ENCODE measurements at places on chromosomes 13 and 19. TPM values are rescaled to one million over a fixed set of nuclear protein-coding genes. Genes with fewer than 3 reads are reported as not detected.
A peak's percentile ranks its signal among the peaks of the same experiment; 100 is the strongest.

Gene PNMA8B
- polyA plus RNA-seq: not detected

DNA sequence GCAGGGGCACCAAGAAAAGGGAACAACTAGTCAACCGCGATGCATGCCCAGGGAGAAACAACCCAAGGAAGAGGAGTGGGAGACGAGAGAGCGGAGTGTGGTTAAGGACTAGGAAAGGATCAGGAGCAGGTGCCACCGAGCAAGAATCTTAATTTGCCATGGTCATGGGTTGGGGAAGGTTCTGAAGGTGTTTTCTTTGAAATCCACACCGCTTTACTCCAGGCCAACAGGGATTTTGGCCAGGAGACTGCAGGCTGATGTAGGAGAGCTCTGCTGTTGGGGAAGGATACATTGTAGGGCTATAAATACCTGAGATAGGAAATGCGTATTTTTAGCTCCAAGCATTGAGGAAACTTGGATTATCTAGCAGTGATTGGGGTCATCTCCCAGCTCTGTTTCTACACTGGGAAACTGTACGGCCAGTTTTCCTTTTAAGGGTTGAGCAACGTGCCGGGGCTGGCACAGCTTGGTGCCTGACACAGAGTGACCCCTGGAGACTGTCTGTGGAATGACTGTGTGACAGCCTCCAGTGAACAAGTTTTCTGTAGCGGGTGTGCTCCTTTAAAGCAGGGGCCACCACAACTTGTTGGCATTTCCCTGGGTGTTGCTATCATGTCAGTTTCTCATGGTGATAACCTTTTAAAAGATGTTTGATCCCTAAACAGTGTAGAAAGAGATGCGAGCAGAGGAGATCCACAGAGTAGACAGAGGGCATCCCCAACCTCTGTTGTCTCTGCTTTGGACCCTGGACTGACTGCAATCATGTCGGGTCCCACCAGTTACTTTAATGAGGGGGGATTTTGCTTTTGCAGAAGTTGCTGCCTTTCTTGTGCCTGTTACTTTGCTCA, 34.3 kb downstream of the ZNF536 start:
- no peak for DNase-seq

GRCh38 chr19:8079988-8080387, 27.4 kb downstream of the CCL25 start:
- no peak for DNase-seq

DNA sequence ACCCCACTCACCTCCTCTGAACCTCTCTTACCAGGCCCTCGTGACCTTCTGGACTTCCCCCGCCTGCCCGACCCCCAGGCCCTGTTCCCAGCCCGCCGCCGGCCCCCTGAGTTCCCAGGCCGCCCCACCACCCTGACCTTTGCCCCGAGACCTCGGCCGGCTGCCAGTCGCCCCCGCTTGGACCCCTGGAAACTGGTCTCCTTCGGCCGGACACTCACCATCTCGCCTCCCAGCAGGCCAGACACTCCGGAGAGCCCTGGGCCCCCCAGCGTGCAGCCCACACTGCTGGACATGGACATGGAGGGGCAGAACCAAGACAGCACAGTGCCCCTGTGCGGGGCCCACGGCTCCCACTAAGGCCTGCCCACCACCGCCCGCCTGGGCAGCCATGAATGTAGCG, 3.2 kb downstream of the TTC9B start:
- no peak for DNase-seq

GRCh38 chr19:49585023-49585422, 3.9 kb downstream of the PRRG2 start:
- DNase-seq: no peak

DNA sequence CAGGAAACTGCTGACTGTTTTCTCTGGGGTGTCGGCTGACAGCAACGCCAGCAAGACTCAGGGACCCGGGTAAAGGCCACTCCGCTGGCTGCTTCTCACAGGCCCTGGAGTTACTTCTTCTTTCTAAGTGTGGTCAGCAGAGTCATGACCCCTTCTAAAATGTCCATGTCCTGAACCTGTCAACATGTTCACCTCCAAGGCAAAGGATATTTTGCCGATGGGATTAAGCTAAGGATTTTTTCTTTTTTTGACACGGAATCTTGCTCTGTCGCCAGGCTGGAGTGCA, 7.9 kb downstream of the PEX11G start:
- no peak for DNase-seq

DNA sequence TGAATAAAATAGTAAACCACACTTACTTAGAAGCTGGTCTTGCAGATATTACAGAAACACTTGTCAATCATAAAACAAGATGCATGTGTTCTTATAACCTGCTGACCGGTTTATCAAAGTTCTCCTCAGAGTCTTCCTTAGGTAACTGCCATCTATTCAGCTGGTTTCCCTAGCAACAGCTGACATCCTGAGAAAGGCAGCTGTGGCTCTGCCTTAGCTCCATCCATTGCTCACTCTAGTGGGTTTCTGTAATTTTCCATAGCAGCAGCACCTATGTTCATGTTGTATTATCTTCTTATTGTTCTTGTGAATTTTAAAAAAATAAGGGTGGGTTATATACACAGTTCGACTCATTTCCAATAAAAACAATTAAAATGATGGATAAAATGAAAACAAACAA, 87.8 kb downstream of the RAP2A start:
- DNase-seq: no peak

DNA sequence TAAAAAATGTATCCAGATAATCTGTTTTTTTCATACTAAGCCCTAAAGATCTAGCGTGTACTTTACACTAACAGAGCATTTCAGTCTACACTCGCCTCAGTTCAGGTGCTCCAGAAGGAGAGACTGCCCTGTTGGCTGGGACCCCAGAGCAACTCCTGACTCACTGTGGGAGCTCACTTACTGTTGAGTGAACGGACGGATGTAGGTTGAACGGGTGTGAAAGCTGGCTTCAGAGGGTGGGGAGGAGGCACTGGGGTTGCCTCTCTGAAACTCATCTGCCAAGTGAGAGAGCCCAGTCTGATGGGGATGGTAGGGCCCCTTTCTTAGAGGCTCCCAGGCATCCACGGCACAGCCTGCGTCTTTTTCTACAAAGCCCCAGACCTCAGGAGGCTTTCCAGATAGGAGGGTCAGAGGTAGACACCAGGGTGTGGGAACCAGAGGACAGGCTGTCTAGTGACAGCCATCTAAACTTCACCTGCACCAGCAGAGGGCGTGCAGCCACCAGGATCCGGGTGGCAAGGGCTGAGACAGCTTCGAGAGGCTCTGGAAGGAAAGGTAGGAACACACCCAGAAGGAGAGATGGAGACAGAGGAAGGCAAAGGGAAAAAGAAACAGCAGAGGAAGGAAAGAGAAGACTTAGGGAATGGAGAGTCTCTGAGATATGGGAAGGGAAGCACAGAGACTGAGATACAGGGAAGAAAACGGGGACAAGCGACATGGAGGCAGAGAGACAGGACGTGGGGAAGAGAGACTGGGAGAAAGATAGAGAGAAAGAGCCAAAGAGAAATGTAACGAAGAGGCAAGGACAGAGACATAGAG, 3.7 kb downstream of the KASH5 start:
- DNase-seq: peak; percentile 40

Measured in GM12878 (cell line).